ENCODE measurements at places on chromosomes 2 and 18.

DNA sequence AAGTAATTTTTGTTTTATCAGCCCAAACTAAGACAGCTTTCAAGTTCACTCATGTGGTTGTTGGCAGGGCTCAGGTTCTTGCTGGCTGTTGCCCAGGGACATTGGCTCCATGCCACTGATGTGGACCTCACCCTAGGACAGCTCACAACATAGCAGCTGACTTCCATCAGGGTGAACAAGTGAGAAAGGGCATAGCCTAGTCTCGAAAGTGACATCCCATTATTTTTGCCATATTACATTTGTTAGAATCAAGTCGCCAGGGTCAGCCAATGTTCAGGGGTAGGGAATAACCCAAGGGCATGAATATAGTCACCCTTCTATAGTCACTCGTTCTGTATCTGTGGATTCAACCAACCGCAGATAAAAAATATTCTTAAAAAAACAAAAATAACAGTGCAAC is 10.7 kb upstream of the CWC22 start:
- no peak for DNase-seq

DNA sequence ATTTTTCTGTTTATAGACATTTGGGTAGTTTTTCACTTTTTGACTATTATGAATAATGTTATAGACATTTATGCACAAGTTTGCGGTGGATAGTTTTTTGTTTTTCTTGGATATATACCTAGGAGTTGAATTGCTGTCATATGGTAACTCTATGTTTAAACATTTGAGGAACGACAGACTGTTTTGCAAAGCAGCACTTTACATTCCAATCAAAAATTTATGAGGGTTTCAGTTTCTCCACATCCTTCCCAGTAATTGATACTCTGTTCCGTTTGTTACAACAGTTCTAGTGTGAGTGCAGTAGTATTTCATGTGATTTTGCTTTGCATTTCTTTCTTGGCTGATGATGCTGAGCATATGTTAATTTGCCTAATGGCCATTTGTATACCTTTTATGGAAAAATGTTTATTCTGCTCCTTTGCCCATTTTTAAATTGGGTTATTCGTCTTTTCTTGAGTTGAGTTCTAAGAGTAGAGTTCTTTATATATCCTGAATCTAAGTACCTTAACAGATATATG is 617.3 kb upstream of the LRATD1 start:
- DNase-seq = no peak

DNA sequence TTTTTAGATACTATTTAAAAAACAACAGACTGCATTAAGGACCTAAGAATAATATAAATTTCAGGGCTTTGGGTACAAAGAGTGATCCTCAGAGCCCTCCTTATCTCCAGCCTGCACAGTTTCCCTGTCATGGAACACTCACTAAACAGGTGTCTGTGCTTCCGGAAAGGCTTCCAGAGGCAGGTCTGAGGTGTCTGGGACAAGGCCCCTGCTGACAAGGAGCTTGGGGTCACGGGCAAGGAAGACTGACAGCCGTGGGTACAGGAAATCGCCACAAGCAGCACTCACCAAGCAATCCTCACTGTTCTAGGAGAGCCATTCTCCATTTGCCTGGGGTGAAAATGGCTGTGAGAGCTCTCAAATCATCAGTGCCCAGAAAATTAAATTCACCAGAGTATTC is 220.3 kb upstream of the PXDN start:
- DNase-seq = no peak

DNA sequence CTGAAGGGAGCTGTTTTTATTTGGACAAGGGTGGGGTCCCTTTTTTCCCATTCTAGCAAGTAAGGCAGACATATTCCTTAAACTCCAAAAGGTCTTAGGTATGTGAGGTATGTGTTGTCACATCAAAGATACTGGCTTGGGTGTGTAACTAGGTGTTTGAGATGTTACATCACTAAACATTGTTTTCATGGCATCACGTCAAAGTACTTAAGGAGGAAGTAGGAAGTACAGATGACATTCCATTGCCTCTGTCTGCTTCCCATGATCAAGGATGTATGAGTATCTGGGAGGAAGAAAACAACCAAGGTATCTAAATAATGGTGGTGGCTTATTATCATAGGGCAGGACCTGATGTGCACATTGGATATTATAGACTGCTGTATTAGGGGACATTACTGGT is 39.3 kb downstream of the CD302 start:
- DNase-seq = no peak

- no peak for DNase-seq
Measured at GRCh38 chr2:49371128-49371701, 216.9 kb upstream of the FSHR start.

DNA sequence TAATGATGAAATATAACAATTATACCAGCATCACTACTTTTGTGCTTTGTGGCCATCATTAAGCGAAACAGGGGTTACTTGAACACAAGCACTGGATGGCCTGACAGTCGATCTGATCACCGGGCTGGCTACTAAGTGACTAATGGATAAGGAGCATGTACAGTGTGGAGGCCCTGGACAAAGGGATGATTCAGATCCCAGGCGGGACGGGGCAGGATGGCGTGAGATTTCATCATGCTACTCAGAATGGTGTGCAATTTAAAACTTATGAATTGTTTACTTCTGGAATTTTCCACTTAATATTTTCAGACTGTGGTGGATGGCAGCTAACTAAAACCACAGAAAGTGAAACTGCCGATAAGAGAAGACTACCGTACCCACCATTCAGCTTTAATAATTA is 7.0 kb upstream of the CLIP4 start:
- no peak for DNase-seq

DNA sequence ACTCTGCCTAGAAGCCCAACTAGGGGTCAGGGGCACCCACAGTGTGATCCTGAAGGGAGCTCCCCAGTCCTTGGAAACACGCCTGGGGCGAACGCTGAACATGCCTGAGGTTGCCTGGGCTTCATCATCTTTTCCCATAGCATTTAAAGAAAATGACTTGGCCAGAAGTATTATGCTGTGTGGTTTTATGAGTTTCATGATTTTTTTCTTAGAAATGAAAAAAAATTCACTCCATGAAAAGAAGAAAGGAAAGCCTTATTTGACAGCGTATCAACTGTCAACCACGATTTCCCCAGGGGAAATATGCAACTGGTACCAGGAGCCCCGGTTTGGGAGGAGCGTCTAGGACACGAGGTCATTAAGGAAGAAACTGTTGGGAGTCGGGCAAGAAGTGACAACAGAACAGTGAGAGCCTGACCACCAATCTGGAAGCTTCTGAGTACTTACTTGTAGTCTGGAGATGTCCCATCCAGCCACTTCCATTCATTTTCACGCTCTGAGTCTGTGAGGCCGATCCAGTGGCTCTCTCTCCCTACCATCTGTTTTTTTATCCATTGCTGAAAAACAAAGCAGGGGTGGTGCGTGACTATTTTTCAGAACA is 63.5 kb upstream of the THOC1 start:
- no peak for DNase-seq

GRCh38 chr2:163466331-163467250 is 269.2 kb downstream of the FIGN start:
- DNase-seq = peak; percentile 71

DNA sequence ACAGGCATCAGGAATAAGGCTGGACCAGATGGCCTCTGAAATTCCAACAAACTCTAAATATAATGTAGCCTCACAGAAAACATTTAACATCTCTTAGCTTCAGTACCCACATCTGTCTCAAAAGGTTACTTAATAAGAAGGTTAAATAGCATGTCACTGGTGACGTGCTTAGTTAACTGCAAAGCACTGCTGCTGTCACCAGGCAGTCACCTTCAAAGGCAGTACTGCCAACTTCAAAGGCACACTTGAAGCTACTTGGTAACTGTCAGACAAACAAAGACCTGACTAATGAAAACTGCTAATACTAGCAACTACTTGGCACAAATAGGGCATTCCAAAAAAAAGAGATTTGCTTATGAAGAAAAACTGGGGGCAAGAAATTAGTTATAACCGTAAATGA is 36.2 kb downstream of the EPG5 start:
- DNase-seq = no peak

DNA sequence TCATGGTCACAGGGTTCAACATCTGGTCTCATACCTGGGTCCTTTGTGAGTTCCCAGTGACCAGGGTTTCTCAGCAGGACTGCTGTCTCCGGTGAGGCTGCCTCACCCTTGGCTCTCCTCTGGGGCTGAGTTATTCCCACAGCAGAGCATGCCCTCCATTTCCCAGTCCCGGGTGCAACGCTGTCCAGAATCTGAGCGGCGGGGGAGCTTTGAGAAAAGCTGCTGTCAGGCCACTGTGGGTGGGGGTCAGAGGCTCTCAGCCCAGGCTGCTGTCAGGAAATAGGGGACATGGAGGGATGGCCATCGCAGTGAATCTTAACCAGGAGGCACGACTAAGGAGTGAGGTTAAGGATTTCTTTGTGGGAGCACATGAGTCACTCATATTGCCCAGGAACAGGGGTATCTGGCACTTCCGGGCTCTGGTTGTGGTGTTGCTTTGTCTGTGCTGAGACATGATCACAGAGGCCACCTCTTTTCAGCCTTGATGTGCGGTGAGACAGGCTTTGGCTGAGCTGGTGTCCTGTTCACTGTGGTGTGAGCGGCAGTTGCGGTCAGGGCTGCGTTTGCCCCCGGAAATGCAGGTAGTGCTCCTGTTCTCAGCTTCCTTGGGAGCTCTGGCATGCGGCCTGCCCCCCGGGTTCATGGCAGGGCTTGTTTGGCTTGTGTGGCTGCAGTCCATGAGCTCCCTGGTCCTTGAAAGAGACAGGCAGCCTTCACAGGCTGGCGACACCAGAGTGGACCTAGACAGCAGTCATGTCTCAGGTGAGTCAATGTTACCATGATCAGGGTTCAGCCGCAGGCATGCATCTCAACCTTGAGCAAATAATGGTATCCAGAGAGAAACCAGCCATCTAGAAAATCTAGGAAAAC is 310.7 kb upstream of the MYT1L start:
- DNase-seq = no peak

DNA sequence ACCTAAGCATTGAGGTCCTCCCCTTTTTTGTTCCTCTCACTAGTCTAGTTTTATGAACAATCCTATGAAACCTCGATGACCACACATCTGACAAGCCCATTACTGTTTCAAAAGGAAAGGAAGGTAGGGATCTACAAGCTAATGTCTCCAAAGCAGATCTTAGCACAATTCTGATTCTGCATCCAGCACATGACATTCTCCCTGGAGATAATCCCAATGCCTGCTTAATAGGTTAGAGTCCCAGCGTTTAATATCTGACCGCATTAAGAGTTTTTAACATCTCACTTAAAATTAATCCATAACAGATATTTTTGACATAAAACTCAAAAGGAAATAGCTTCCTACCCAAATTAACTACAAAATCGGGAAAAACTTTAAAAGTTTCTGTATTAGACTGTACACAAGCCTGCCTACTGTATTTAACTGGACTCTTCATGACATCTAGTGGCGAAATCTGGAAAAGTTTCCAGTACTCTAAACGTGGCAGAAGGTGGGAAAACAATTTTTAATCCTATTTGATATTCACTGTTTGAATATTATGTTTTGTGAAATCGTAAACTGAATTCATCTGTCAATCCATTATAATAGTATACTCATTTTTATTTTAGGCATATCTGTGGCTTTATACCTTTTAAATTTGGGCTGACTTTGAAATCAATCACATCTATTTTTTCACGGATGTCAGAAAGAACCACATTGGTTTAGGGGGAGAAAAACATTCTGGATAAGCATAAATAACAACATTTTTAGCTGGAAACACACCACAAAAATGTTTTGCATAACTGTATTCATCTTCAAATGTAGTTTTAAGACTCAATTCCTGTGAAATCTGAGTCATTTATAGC is 62.4 kb downstream of the TXNL1 start:
- peak; percentile 53 for DNase-seq

- no peak for DNase-seq
Measured at GRCh38 chr2:118029025-118029424, 15.2 kb upstream of the CCDC93 start.

DNA sequence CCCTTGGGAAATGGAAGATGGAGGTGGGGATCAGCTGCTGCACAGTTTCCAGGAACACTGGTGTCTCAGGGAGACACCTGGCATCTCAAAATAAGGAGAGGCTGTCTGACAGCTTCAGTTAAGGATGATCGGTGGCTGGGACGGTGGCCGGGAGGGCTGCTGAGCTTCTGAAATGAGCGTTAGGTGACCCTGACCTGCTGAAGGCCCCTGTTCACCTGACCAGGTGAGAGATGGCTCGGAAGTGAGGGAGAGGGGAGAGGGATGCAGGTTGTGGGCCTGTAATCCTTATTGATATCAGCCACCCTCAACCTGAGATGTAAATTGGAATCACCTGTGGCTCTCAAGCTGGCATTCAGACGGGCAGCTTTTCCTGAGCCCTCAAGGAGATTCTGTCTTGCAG is 99.0 kb downstream of the AGAP1 start:
- DNase-seq = no peak

DNA sequence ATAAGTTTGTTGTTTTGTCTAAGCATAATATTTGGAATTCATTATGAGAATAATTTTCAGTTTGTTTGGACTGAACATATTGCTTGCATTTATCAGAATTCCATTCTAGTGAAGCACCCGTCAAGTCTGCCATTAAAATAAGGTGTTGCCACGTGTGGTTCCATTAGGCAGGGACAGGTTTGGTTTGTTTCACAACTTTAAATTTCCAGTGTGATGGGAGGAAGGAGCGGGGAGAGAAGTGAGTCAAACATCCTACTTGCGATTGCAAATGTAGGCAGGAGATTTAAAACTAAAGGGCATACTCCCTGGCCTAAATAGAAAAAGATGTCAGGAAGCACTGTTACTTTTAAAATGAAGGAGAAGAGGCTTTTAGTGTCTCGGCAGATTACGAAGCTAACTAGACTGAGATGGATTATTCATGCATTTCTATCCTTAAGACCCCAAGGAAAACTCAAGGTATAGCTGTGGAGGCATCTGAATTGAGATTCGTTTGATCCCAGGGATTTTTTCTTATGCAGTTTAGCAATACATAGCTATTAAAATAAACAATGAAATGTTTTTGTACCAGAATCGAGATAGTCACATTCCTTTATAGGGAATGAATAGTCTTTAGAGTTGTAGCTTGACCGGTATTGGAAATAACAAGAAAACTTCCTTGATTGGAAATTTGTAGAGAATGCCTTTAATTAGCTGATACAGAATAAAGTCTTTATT is 19.8 kb downstream of the GRHL1 start:
- DNase-seq = no peak

DNA sequence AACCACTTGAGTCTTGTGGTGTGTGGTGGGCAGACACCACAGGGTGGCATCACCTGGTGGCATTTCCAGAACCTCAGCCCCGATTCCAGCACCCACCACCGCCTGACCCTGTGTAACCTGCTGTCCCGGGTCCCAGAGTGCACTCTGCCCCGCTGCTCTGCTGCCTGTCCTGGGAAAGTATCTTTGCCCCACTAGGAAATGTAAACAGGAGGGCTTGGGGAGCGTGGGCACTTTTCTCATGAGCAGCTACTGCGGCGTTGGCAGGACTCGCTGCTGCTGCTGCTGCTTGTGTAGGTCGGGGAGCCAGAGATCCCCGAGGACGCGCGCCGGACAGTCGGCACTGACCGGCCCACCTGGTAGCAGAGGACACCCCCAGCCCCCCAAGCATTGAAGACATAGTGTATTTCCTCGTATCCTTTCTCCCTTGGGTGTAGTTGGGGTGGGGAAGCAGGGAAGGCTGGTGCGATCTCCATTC is 13.4 kb downstream of the DTYMK start:
- DNase-seq = no peak

- no peak for DNase-seq
Measured at GRCh38 chr2:229526951-229527350, 187.4 kb downstream of the DNER start.

All from retina (tissue), 1 donor.